ENCODE measurements at places on chromosomes 6 and 20.

- no peak for DNase-seq
These were observed 168.3 kb upstream of the THEMIS start for GRCh38 chr6:128069188-128069587.

- no peak for DNase-seq
These were observed 146.2 kb downstream of the COL21A1 start for GRCh38 chr6:56101141-56101553.

DNA sequence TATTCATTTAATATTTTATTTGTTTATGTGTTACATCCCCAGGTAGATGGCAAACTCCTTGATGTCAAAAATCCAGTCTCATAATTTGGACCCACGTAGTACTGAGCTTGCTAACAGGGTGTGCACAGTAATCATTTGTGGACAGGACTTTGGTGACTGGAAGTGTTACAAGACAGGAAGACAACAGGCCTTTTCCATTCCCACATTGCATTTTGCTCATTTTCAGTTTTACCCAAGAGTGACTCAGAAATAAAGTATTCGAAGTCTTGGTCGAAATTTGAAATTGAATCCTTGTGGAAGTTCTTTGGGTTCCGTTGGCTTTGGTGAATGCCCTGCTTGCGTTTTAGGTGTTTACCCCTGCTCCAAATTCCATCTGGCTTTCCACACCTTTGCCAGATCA, 63.0 kb upstream of the THBS2 start:
- DNase-seq = no peak

DNA sequence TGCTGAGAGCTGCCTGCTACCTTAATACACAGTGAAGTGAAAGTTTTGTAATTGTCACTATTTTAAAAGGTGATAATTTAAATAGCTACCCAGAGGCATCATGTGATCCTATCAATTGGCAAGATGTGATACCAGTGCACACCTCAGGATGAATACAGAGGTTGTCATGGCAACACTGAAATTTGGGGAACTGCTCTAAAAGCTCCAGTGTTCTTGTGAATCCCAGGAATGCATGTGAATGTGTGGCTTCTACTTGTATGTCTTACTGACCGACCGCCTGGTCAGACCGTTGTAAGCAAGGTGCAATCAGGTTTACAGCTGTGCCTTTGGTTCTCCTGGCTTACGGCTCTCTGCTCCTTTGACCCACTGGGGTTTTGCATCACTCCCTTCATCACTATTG, 146.3 kb upstream of the GJE1 start:
- no peak for DNase-seq

GRCh38 chr20:57157106-57157691, 109.2 kb downstream of the BMP7 start:
- no peak for DNase-seq
